ENCODE measurements at places on chromosomes 3 and 15.

DNA sequence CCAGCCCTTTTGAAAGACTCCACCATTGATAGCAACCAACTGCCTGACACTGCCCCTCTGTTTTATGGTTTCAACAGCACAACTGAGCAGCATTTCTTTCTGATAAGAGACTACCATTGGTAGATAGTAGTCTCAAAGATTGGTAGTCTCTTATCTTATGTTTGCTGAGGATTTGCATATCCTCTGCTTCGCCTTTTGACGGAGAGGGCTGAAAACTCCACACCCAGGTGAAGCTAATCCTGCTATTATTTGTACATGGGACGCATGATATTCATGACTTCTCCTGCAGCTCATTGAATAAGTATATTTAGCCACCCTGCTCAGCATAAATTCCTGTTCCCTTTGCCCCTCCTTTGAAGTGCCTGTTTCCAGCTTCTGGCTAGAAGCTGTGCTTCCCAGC, 119.4 kb upstream of the STRIT1 start:
- no peak for DNase-seq

GRCh38 chr3:32340039-32340438, 51.6 kb upstream of the CMTM7 start:
- peak; percentile 4 for DNase-seq

DNA sequence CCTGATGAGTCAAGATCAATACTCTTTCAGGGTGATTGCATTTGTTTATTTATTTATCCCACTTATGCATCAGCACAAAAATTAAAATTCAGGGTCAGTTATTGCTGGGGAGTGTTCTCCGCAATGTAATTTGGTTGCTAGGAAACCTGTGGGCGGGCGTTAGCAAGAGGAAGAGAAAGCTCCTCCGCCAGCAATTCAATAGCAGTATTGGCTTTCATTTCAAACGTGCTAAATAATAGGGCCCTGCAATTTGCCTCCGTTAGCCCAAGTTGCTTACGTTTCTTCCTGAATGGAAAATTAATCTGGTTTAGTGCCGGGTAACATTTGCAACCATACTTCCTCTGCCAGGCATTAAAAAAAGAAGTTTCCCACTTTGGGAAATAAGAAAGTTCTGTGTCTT, 35.5 kb upstream of the PLCL2 start:
- peak; percentile 60 for DNase-seq

GRCh38 chr3:197297002-197297401, 1.4 kb downstream of the DLG1 start:
- no peak for DNase-seq

All from stimulated activated CD4-positive, alpha-beta T cell treated with anti-CD3 and anti-CD28 coated beads, Interleukin-1b, Interleukin-23, amount 100 ng/mL, for 48 hours (primary cell).